ENCODE measurements at places on chromosomes 1 and 21. TPM values are rescaled to one million over a fixed set of nuclear protein-coding genes. Genes with fewer than 3 reads are reported as not detected.

Gene MXRA8
- 152 TPM for total RNA-seq

DNA sequence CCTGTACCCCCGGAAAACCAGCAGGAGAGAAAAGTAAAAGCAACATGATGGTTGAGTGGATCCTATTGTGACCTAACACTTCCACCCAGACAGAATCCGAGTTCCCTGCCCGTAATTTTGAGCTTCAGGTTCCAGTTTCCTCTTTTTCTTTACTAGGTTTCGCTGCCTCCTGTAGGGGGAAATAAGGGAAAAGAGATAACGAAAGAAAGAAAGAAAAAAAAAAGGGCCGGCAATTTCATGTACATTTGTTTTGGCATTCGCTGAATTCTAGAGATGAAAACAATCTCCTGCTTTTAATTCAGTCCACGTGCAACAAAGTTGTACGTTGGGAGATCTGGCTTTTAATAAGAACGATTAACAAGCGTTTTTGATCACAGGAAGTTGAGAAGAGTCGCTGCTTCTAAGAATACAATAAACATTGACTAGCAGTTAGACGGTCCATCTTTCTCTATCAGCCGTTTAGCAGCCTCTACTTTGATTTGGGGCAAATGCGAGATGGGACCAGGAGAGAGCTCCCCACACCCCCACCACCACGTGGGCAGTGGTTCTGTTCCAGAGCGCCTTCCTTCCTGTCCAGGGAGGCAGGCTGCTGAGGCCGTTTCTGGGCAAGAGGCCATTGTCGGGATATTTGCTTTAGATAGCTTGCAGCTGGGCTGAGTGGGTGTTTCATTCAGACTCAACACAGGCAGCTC, 155.9 kb upstream of the RUNX1 start:
- DNase-seq: peak; percentile 21

DNA sequence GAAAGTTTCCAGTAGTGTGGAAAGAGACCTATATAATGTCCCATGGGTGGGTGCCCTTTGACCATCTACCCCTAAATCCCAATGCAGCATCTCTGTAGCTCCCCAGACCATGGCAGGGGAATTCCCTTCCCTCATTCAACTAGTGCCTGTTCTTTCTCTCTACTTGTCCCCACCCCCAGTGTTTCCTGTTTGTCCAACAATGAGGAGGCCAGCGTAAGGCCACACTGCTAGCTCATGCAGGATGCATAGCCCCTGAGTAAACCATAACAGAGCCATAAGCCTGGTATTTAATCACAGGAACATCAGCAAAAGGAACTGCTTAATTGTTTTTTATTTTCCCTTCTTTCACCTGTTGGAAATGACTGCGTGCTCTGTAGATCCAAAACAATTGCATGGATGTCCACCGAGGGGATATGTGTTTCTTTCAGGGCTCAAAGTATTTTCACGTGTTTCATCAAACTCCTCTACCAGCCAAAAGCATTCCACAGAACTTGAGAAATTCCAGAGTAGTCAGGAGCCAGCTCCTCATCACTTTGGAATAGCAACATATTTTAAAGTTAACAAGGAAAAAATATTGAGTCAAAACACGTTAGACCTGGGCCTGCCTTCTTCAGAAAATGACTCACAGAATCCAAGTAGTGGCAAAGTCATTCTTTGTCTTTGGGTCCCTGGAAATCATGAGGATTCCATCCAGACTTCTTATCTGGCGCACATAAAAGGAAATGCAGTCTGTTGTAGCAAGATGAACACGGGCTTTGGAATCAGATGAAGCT, 162.5 kb upstream of the SGIP1 start:
- DNase-seq: no peak

GRCh38 chr1:64229307-64229706, 25.9 kb downstream of the UBE2U start:
- no peak for DNase-seq

DNA sequence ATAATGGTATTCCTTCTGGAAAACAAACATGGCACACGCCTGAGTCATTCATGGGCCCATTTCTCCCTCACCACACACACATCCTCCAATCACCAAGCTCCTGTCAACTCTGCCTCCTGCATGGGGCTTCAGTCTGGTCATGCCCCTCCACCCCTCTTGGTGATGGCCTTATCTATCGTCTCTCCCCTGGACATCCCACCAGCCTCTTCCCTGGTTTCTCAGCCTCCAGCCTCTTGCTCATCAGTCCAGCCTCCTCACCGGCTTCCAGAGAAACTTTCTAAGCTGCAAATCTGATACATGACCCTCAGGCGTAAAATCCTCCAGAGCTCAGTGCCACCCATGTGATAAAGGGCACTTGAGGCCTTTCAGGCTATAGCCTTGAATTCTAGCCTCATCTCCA, 243.9 kb downstream of the FOXD2 start:
- DNase-seq: no peak

DNA sequence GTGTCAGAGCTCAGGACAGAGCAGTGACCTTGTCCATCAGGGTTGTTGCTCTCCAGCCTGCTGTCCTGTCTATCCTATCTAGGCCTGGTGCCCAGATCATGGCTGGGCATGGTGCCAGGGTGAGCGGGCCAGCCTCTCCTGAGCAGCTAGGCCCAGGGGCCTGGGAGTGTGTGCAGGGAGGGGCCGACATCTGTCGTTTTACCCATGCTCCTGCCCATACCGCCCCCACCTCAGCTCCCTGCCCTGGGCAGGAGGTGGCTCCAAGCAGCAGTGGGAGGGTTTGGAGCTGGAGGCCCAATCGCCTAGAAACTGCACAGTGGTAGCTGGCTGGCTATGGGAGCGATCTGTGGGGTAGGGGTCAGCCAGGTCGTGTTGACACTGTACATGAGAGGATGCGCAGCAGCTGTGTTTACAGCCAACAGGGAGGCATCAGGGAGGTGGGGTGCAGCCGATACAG, 6.5 kb downstream of the INSRR start:
- peak; percentile 39 for DNase-seq

Gene S100A9
- total RNA-seq: 25.6 TPM

DNA sequence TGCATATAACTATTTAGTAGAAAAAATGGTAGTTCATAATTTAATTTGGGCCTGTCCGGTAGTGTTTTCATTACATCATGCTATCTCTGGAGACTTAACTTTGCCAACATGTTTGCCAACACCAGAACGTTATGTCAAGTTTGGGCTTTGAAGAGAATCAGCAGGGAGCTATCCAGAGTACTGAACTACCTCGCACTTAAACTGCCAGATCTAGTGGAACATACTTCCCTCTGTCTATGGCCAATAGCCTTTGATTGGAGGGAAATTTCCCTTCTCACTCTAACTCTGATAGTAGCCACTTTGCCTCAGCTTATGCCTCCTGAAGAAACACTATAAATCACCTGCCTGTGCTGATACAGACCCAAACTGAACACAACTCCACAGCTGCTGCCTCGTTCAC, 10.0 kb downstream of the LRRC53 start:
- no peak for DNase-seq

Data from prostate gland (tissue), 2 donors.